ENCODE measurements at places on chromosomes 6 and 20.
A peak's percentile ranks its signal among the peaks of the same experiment; 100 is the strongest.

- DNase-seq, result no peak
Measured at GRCh38 chr20:62319346-62319909, 16.6 kb downstream of the ADRM1 start.

GRCh38 chr6:158033751-158034702, 52.4 kb downstream of the SYNJ2 start:
- DNase-seq, result no peak

DNA sequence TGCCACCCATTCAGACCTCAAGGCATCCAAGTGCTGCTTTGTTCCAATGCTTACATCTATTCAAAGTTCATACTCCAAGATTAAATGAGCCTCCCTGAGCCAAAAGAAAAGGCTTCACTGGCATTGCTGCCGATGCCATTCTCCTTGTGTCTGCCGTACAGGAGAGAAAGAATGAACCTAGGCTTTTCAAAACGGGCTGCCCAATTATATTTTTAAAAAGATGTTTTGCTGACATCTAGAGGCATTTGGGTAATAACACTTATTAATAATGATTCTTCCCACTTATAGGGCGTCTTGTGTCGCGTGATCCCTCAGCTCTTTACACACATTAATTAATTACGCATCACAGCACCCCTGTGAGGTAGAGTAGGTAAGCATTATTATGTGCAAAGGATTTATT, 545.6 kb downstream of the PKHD1 start:
- peak; percentile 2 for DNase-seq

GRCh38 chr20:61937146-61937962, 128.3 kb downstream of the TAF4 start:
- no peak for DNase-seq

DNA sequence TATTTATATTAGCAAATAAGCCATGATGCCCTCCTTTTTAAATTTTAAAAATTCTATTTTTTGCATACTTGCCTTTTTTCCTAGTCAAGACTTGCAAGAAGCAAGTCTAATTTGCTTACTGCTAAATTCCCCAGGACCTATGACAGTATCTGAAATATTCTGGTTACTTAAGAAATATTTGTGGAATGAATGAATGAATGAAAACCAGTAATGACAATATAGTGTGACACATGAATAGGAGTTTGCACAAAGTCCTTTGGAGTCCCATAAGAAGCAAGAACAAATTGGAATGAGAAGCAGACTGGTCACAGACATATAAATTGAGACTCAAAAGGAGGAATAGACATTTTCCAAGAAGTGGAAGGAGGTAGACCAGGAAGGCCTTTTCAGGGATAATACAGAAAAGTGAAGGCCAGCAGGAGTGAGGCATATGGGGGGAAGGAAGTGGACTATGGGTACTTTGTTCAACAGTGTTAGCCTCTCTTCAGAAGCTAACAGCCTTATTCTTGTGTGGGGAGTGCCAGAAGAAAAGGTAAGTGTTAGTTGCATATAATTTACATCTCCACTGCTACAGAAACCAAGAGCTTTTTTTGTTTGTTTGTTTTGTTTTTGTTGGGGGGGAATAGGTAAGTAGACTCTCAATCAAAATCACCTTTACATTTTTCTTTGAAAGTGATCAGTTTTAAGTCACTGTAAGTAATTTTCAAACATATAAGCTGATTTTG, 93.6 kb upstream of the FAM184A start:
- DNase-seq, result no peak

- no peak for DNase-seq
Measured at GRCh38 chr6:141110481-141110880, 1022.2 kb upstream of the GJE1 start.

DNA sequence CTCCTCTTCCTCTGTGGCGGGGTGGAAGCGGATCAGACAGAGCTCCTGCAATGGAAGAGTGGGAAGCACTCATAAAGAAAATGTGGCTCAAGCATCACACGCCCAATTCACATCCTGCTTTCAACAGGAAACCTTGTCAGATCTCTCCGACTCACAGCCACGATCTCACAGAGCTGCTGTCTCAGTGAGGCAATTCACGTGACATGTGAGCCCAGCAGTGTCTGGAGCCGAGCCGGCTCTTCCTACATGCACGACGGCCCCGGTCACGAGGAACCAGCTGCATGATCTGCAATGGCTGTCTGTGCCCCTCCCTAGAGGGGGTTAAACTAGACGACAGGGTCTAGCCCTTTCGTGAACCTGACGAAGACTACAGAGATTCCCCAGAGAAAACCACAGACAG, 29.5 kb upstream of the TCFL5 start:
- DNase-seq, result no peak

- peak; percentile 5 for DNase-seq
Measured at GRCh38 chr6:8983202-8983688, 547.9 kb upstream of the SLC35B3 start.

GRCh38 chr20:38170826-38171674, 6.0 kb upstream of the TGM2 start:
- no peak for DNase-seq

GRCh38 chr20:61748376-61748775, 317.3 kb downstream of the TAF4 start:
- no peak for DNase-seq

- no peak for DNase-seq
Measured at GRCh38 chr6:67792996-67793395, 842.1 kb upstream of the ADGRB3 start.

- DNase-seq, result no peak
Measured at GRCh38 chr20:17761604-17762003, 61.8 kb downstream of the BANF2 start.

GRCh38 chr20:38125157-38126056, 39.7 kb downstream of the TGM2 start:
- DNase-seq, result no peak

DNA sequence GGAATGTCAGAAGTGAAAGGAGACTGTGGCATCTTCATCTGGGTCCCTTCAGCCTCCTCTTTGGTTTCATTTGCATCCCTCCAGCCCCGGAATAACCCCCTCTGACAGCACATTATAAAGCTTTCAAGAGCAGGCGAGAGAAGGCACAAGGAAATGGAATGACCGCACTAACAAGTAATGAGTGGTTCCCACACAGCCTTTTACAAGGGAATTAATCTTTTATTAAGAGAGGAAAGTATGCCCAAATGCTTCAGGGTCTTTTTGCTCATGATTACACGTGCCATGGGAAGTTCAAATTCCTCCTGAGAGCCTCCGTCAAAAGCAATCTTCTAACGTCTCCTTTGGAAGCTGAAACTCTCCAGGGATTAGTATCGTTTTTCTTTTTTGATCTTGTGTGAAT, 347.0 kb downstream of the BTBD3 start:
- no peak for DNase-seq

DNA sequence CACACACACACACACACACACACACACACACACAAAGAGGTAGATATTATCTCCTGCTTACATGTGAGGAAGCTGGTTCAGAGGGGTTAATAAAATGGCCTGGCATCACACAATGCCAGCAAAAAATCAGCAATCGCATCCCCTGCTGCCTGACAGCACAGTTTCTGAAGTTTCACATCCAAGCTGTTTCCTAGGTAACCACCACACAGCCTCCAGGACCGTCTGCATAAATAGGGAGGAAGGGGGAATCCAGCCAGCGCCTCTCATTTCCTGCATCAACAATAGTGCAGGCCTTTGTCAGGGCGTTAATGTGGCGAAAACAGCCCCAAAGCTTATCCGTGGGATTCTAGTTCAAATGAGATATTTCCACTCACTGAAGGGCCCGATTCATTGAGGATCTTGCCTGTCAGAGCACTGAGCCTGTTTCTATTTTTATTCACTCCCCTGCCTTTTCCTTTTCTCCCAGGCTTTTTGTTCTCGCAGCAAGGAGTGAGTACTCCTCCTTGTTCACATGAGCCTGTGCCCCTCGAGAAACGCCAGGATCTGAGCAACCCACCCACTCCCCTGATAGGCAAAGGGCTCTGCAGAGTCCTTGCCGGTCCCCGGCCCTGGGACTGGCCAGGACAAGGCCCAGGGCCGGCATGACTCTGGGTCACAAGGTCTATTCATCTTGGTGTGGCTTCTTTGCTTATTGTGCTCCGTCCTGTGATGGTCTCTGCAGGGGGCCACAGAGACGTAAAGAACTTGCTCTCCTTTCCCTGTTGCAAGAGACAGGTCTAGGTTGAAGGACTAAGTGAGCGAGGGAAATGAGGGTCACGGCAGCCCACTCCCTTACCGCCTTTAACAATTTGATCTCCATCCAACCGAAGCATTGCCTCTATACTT, 32.7 kb downstream of the TUBB2B start:
- no peak for DNase-seq

GRCh38 chr6:144725736-144726522, 440.8 kb downstream of the UTRN start:
- DNase-seq, result no peak

DNA sequence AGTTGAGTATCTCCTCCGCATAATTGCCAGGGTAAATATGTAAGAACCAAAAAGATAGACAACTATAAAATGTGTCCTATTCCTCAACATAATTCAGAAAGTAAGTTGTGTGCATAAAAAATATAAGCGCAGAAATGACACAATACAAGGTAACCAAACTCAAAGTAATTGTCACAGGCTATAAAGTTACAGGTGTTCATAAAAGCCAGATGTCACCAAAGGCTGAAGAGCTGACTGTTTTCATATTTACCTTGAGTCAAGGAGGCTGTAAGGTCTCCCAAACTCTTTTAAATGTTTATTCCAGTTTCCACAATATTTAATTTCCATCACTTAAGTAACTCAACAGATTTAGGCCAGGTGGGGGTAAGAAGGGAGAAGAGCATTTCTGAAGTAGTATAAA, 192.2 kb upstream of the MARCKS start:
- DNase-seq, result no peak

DNA sequence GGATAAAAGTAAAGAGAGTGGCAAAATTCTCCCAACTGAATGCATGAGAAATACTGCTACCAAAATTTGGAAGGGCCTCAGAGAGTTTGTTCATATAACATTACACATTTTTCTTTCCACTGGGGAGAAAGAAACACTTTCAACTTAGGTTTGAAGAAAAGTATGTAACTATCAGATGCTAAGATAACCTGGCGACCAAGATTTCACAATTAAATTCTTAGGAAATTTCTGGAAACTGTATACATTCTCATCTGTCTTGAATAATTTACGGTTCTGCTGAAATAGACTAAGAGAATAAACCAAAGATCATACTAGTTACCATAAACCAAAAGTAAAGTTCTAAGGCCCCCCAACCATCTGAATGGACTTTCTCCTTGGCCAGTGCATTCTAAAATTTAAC, 413.0 kb upstream of the RUNX2 start:
- no peak for DNase-seq

DNA sequence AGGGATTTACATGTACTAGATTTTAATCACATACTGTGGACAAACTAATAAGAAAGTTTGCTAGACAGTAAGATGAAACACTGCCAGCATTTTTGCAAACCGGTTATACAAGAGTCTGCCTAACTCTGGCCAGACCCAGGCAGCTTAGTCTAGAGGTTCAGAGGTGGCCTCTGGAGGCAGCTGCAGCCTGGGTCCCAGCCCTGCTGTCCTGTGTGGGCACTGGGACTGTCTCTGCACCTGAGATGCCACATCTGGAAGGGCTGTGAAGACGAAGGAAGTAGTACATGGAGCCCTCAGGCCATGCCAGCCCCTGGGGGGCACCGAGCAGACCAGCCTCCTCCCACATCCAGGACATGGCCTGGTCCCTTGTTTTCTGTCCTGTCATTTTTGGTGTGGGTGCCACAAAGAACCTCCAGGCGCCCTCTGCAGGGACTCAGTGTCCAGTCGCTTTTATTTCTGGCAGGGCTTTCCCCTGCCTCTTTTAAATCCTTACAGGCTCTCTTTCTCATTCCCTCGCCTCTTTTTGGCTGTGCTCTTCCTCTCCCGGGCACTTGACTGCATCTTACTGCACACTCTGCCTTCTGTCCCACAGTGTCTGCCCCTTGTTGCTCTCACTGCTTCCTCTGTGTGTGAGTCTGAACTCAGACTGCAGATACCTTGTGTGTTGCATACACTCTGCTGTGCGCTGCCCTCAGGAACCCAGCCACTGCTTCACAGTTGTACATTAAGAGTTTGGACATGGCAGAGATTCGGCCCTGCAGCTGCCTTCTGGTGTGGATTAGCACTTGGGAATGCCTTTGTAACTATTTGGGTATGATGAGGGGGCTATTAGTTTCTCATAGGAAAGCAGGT, 216.7 kb downstream of the ZDHHC14 start:
- no peak for DNase-seq

GRCh38 chr6:131041814-131042213, 21.2 kb downstream of the EPB41L2 start:
- DNase-seq, result no peak

- DNase-seq, result no peak
Measured at GRCh38 chr6:28648878-28649375, 123.2 kb downstream of the GPX5 start.

- DNase-seq, result no peak
Measured at GRCh38 chr6:168574075-168574698, 133.2 kb downstream of the SMOC2 start.

DNA sequence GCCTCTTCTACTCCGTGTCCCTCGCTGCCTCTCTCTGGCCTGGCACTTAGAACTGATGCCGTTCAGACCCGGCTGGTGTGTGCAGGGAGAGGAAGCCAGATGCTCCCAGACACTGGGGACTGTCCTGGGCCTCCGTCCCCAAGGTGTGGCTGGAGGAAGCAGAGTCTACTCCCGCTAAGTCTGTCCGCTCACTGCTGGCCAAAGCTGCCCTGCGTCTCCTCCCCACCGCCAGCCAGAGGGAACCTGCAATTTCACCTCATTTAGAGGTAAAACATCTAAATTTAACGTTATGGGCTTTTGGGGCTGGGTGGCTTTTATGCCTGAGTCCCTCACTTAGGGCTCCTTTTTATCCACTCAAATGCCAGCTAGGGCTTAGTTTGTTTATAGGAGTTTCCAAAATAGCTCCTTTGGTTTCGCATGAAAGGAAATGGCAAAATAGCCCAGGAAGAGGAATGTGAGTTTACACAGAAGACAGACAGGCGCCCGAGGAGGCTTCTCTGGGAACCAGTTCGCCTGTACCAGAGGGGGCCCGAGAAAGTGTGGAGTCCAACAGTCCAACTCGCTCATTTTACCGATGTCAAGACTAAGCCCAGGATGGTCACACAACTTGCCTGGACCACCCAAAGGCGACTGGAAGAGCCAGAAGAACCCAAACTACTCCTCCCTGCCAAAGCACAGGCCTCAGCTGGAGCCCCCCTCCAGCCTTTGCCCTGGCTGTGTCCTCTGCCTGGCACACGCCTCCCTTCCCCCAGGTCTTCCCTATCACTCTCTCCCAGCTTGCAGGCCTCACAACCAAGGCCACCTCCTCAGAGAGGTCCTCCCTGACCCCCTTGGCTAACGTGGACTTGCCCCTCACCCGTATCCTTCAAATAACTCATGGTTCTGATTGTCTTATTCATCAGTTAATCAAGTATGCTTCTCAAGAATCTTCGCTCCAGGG, 54.5 kb downstream of the RIPOR3 start:
- no peak for DNase-seq

DNA sequence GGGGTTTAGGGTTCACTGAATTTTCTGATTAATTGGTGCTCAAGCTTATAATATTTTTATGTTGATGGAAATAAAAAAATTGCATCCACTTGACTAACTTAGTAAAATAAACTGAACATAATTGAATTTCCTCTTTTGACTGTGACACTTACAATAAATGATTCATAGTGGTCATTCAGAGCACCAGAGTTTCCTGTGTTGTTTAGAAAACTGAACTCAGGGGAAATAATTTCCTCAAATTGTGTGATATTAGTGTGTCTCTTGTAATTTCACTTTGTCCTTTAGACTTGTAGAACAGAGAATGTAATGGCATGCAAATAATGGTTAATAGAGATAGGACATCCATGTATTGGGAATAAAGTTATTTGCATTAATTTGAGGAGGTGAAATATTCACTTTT, 319.7 kb upstream of the MAN1A1 start:
- no peak for DNase-seq

GRCh38 chr20:37387519-37388269, 41.8 kb downstream of the SRC start:
- DNase-seq, result no peak

GRCh38 chr6:10382322-10382721, 32.6 kb downstream of the TFAP2A start:
- DNase-seq, result no peak
